ENCODE measurements at places on chromosomes 12 and 14.

GRCh38 chr14:44968714-44969113 is 6.7 kb downstream of the TOGARAM1 start:
- DNase-seq: no peak

DNA sequence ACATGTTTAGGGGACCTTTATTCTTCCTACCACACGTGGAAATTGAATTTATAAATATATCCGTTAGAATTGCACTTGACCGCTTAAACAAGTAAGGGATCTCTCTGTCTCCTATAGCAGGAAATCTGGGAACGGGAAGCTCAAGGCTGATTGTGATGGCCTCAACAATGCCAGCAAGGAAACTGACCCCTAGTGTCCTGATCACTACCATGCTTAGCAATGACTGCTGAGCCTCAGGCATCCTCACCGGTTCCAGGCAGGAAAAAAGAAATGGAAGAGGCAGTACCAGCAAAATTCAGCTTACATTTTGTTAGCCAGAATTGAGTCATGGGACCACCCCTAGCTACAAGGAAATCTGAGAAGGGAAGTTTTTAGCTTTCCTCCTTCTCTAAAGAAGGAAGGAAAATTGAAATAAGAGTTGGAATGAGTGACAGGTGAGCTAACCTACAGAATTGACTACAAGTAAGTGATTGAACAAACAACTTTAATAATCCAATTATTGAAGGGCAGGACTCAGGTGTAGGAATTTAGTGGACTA is 43.9 kb upstream of the AMN1 start:
- DNase-seq: no peak

- no peak for DNase-seq
Measured at GRCh38 chr12:117494833-117495655, 133.6 kb upstream of the NOS1 start.

- DNase-seq: no peak
Measured at GRCh38 chr14:101738703-101739320, 22.7 kb upstream of the PPP2R5C start.

- no peak for DNase-seq
Measured at GRCh38 chr12:6229224-6230218, 29.3 kb downstream of the CD9 start.

- no peak for DNase-seq
Measured at GRCh38 chr12:39393179-39393578, 49.7 kb downstream of the KIF21A start.

- DNase-seq: no peak
Measured at GRCh38 chr12:71250166-71250565, 92.4 kb upstream of the TSPAN8 start.
